ENCODE measurements at places on chromosomes 4 and X. TPM values are rescaled to one million over a fixed set of nuclear protein-coding genes. Genes with fewer than 3 reads are reported as not detected.

CAPN6 gene
- total RNA-seq = not detected

MAP7D2 gene
- total RNA-seq = 3.0 TPM

PITX2 gene
- total RNA-seq = 1.3 TPM

H2BW2 gene
- not detected for total RNA-seq

SLC10A6 gene
- total RNA-seq = not detected

TMEM31 gene
- not detected for total RNA-seq

GAGE12H gene
- not detected for total RNA-seq

FMR1NB gene
- not detected for total RNA-seq

EMCN gene
- total RNA-seq = not detected

CT47B1 gene
- total RNA-seq = not detected

C4orf36 gene
- not detected for total RNA-seq

LRCH2 gene
- 24.2 TPM for total RNA-seq

RAB9B gene
- 4.5 TPM for total RNA-seq

MAGEB5 gene
- not detected for total RNA-seq

NDST4 gene
- 5.6 TPM for total RNA-seq

PAGE5 gene
- not detected for total RNA-seq

PRSS48 gene
- not detected for total RNA-seq

ZCCHC18 gene
- total RNA-seq = 12.1 TPM

MCUB gene
- 9.7 TPM for total RNA-seq

NUP62CL gene
- 1.6 TPM for total RNA-seq

All from glutamatergic neuron (in vitro differentiated cells).